Mesothelial cell of epicardium (in vitro differentiated cells): ENCODE measurements at places on chromosomes 3 and 15. TPM values are rescaled to one million over a fixed set of nuclear protein-coding genes. Genes with fewer than 3 reads are reported as not detected.

GPR149 gene
- not detected in 3 replicates for total RNA-seq

ROPN1B gene
- not detected in 3 replicates for total RNA-seq

SYNM gene
- total RNA-seq = 1.2 to 1.4 TPM (median 1.3 TPM) in 3 replicates

CLSTN2 gene
- total RNA-seq = 14.4 to 18.2 TPM (median 17.3 TPM) in 3 replicates

GAP43 gene
- 4.2 to 6.1 TPM (median 5.7 TPM) in 3 replicates for total RNA-seq

SLC51B gene
- not detected in 3 replicates for total RNA-seq

DPP8 gene
- 27.4 to 31.6 TPM (median 31.5 TPM) in 3 replicates for total RNA-seq

NRROS gene
- total RNA-seq = 0.72 to 1.3 TPM (median 0.93 TPM) in 3 replicates

LPCAT4 gene
- 88.7 to 91.3 TPM (median 91.1 TPM) in 3 replicates for total RNA-seq

DNASE1L3 gene
- 0.22 to 0.72 TPM (median 0.53 TPM) in 3 replicates for total RNA-seq

LDHAL6B gene
- not detected in 3 replicates for total RNA-seq

SH2D7 gene
- not detected in 3 replicates for total RNA-seq
